ENCODE measurements at places on chromosomes 7 and 10.

DNA sequence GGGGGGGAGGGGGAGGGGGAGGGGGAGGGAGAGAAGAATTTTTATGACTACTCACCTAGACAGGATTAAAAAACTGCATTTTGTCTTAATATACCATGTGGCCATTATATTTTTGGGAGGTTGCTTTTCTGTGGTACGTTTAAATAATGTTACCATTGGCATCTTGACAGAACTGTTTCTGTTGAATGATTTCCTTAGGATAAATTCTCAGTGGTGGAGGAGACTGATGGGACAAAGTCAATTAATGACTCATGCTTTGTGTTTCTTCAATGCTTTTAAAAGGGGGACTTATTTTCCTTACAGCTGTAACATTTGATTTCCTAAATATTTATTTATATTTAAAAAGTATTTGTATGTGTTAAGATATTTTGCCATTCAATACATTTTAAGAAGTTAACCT is 13.7 kb downstream of the AGR2 start:
- no peak for DNase-seq

- DNase-seq = peak; percentile 60
Measured at GRCh38 chr10:34581801-34582532, 233.1 kb downstream of the PARD3 start.

DNA sequence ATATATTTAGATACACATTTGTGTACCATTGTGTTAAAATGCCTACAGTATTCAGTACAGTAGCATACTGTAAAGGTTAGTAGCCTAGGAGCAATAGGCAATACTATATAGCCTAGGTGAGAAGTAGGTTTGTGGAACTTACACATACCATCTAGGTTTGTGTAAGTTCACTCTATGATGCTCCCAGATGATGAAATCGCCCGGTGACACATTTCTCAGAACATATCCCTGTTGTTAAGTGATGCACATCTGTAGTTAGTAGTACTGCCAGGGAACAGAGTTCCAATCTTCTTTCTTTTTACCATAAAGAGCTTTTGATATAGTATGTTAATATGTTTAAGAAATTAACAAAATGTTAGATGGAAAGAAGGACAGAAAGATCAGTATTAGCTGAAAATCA is 138.2 kb downstream of the SNX13 start:
- DNase-seq = no peak

GRCh38 chr10:132272231-132272971 is 35.3 kb downstream of the STK32C start:
- no peak for DNase-seq

DNA sequence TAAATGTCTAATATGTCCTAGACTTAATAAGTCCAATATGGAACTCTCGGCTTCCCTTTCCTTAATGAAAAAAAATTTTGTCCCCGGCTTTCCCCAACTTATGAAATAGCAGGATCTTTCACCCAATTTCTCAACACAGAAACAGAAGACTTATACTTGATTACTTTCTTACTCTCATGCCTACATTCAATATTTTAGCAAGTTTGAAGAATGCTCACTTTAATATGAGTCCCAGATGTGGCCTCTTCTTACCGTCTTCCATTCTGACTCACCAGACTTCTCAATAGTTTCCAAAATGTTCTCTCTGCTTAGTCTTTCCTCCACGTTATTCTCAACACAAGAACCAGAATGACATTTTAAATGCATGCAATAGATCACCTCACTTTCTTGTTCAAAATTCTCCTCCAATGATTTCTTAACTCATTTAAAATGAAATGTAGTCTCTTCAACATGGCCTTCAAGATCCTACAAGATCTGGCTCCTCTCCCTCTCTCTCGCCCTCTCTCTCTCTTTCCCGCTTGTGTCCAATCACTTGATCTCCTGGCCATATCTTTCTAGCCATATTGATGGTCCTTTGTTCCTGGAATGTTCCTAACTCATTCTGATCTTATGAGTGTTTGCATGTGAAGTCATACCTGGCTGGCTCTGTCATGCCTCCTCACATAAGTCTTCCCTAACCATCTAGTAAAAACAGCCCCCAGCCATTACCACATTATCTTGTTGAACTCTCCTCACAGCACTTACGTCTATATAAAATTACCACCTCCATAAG is 119.7 kb upstream of the FAM3C start:
- DNase-seq = no peak

DNA sequence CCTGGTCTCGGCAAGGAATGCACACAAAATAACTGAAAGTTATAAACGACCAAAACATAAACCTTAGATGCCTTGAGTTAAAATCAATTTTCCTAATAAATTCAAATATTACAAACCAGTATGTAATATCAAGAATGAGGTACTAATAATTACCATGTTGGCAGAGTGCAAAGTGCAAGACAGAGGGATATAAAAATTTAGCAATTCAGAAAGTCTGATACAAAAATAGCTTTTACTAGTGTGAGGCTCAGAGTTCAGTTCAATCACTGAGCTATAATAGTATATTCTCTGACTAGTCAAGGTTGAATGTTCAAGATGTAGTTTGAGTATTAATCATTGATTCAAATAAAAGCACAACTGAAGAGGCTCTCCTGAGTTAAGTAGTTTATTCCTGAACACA is 4.8 kb upstream of the AUTS2 start:
- DNase-seq = no peak

DNA sequence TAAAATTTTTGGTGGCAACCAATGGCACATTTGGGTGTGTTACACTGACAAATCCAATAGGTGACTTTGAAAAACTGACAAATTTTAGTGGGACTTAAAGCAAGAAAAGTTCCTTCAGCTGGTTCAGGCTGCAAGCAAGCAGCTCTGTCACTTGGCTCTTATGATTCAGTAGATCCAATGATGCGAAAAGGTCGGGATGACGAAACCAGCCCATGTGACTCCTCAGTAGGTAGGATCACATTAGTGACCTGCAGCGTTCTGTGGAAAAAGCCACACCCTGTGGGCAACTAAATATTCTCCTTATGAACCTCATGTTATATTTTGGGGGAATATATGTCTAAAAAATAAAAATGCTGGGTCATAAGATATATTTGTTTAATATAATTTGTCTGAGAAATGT is 13.3 kb upstream of the TSGA13 start:
- no peak for DNase-seq

DNA sequence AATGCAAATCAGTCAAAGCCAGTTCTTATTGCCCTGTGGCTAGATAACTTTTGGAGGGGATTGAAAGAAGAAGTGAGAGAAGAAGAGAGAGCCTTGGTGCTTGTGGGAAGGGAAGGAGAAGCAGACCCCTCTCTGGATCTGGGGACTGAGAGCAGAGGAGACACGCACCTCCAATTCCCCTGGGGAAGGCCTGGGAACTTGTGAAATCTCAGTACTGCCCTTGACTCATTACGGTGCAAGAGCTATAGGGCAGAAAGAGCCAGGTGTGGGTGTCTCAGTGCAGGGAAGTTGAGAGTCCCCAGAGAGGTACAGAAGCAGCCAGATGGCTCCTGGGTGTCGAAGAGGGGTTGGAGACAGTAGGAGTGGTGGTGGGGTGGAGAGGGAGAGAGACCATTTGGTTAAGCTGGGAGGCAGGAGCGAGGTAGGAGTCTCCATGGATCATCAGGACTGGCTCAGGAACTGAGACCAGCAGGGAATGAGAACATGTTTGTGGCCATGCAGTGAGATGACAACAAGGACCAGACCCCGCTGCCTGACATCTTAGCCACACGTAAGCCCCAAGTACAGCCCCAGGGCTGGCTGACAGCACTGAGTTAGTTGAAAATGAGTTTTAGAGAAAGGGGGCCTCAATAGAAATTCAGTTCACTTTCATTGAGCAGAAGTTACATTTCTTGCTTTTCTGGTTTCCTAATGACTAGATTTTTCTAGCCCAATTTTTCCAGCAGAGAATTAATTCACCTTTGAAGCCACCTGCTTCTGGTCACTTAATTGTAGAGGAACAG is 238.2 kb downstream of the BUB3 start:
- DNase-seq = no peak

GRCh38 chr7:126659124-126659523 is 593.6 kb downstream of the GRM8 start:
- no peak for DNase-seq

DNA sequence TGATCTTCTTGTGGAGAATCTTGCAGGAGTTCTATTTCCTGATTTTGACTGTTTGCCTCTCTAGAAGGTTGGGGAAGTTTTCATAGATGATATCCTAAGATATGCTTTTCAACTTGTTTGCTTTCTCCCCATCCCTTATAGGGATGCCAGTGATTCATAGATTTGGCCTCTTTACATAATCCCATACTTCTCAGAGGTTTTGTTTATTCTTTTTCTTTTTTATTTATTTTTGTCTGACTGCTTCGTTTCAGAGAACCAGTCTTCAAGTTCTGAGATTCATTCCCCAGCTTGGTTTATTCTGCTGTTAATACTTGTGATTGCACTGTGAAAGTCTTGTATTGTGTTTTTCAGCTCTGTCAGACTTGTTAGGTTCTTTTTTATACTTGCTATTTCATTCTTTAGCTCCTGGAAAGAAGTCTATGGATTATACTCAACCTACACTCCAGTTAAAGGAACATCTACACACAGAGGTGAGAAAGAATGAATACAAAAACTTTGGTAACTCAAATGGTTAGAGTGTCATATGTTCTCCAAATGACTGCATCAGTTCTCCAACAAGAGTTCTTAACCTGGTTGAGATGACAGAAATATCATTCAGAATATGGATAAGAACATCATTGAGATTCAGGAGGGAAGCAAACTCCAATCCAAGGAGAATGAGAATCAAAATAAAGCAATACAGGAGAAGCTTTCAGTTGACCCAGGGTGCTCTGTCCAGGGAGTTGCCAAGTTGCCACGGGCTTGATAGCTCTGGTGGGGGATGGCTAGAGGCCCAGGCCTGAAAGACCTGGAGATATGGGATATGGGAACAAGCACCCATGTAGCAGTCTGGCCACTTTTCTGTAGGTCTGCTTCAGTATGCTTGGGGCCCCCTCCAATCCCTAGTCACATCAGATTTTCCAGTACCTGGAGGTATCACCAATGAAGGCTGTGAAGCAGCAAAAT is 150.3 kb downstream of the AHR start:
- DNase-seq = no peak

DNA sequence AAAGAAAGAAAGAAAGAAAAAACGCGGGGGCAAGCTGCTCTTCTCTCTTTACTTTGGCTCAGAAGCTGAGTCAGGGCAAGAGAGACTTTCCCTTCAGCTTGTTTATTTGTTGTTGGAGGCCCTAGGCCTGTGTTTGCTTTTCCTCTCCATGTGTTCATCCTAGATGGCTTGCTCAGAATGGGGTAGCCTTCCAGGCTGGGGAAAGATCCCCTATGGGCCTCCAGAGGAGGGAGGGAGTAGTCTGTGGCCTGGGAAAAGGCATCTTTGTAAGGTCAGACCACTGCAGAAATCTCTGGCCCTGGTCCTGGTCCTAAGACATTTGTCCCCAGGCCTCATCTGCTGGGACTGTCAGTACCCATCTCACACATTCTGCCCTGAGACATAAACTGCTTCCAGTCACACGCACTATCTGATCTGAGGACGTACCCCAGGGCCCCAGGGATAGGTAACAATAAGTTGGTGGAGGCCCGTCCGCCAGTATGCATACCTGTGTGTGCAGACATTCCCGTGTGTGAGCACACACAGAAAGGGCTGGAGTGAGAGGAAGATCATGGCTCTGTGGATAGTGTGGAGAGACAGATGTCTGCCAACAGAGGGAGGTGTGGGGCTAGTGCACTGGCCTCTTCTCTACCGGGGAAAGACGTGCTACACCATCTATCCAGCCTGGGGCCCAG is 4.9 kb upstream of the SCD start:
- DNase-seq = no peak

- no peak for DNase-seq
Measured at GRCh38 chr7:132964876-132965275, 117.0 kb downstream of the CHCHD3 start.

GRCh38 chr10:13989616-13990015 is 341.1 kb downstream of the FRMD4A start:
- no peak for DNase-seq

Measured in retinal pigment epithelial cell (primary cell).